ENCODE measurements at places on chromosomes 6 and 20.

- DNase-seq: peak; percentile 78
Measured at GRCh38 chr6:89313006-89313405, 2.1 kb downstream of the GABRR2 start.

DNA sequence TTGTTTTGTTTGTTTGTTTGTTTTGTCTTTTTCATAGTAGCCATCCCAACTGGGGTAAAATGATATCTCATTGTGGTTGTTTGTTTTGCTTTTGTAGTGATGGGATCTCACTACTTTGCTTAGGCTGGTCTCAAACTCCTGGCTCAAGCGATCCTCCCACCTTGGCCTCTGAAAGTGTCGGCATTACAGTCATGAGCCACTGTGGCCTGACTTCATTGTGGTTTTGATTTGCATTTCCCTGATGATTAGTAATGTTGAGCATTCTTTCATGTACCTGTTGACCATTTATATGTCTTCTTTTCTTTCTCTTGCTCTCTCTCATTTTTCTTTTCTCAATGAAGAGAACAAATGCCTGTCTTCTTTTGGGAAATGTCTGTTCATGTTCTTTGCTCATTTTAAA is 30.8 kb upstream of the HLA-DOA start:
- no peak for DNase-seq

DNA sequence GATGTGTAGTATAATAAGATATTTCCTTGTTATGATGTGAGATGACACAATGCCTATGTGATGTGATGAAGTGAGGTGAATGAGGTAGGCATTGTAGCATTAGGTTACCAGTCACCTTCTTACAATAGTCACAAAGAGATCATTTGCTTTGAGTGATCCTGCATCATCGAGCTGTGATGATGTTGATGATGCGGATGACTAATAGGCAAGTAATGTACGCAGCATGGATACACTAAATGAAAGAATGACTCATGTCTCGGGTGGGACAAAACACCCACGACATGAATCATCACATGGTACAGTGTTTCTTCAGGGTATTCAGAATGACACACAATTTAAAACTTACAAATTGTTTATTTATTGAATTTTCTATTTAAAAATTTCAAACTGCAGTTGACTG is 806.3 kb upstream of the GJE1 start:
- DNase-seq: peak; percentile 90

DNA sequence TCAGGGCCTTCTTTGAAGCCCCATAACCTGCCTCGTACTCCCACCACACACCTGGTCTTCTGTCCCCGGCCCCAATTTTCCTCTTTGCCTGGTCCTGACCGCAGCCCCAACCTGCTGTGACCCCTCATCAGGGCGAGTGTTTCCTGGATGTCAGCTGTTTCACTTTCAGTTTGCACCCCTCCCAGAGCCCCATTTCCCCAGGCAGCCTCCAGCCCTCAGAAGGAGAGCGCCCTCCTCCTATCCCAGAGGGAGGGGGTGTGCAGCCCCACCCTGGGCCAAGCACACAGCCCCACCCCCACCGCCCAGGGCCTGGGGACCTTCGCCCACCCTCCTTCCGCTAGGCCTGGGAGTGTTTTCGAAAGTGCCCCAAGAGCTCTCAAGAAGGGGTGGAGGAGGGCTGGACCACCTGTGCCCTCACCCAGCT is 1.5 kb downstream of the BAK1 start:
- DNase-seq: no peak

- no peak for DNase-seq
Measured at GRCh38 chr6:78844899-78845298, 22.5 kb upstream of the IRAK1BP1 start.

DNA sequence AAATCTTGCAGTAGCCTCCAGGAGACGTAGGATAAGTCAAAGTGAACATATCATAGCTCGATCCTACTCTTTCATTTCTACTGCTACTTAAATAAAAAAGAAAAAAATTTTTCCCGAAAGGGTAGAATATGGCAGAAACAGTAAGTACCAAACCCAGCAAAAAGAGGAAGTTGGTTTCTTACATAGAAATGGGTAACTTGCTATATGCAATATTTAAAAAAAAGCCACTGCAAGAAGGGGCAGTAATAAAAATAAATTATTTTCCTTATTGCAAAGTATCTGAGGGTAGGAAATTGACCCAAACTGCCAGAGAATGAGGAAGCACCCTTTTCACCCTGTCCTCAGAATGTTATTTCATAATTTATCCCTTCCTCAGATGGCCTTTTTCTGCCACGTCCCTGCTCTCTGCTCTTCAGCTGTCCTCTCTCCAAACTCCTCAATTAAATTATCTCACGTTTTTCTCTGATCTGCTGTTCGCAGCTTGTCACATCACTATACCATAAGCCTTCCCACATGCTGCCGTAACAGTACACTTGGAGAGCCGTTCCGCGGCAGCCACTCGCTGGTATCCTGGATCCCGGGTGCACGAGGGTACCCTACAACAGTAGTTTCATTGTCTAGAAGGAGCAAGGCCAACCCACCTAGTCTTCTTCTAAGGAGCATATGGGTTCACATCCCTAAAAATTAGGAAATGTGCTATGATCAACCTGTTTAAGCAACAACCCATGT is 149.6 kb downstream of the BACH2 start:
- DNase-seq: no peak

GRCh38 chr20:46992640-46993035 is 98.0 kb downstream of the EYA2 start:
- no peak for DNase-seq

- no peak for DNase-seq
Measured at GRCh38 chr20:17940224-17940971, 28.2 kb downstream of the SNX5 start.

DNA sequence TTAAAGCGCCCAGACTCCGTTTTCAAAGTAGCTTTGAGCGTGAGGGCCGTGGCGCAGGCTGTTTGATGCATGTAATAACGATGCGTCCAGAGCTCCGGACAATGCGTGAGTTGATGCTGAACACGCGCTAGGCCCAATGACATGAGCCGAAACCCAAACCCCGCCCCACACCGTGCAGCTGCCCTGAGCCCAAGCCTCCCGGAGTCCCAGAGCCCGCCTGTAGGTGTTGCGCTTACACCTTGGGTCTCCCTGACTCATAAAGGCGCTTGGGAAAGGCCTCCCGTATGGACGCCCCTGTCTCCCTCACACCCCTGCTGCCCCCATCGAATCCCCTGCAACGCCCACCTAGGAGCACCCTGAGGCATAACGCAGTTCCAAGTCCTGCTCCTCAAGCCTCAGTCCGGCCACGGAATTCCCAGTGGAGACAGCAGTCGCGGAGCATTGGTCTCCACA is 87.6 kb downstream of the ERMARD start:
- no peak for DNase-seq

DNA sequence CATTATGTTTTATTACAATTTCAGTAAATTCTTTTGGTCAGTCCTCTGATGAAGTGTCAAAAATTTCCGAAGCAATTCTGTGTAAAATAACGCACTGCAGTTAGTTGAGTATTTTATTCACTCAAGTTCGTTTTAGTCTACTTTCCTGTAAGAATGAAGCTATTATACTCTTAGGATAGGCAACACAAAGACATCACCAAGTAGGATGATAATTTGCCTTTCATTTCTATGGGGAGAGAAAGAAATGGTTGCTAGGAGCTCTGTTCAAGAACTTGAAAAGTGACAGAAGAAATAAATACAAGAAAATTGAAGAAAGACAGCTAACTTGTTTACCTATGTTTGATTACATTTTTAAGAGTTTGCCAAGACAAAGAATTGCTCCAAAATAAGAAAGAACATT is 290.4 kb downstream of the EYS start:
- no peak for DNase-seq

- DNase-seq: no peak
Measured at GRCh38 chr6:101543796-101544195, 150.3 kb downstream of the GRIK2 start.

DNA sequence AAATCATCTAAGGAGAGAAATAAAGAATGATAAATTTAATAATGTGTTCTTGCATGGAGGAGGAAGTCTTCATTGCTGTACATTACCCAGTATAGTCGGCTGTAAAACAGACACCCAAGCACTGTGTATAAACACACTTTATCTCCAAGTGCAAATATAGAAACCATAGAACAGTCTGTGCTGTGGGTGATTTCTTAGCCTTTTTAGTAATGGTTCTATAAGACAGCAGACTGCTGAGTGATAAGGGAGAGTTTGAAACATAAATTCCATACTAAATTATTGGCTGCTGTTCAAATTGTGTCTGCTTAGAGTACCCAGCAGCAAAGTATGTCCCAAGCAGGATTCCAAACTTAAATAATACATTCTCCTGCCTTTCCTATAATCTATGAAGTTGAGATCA is 4.6 kb downstream of the FILIP1 start:
- DNase-seq: no peak
